DMS79 (cell line): ENCODE measurements at places on chromosomes 3 and 15.

DNA sequence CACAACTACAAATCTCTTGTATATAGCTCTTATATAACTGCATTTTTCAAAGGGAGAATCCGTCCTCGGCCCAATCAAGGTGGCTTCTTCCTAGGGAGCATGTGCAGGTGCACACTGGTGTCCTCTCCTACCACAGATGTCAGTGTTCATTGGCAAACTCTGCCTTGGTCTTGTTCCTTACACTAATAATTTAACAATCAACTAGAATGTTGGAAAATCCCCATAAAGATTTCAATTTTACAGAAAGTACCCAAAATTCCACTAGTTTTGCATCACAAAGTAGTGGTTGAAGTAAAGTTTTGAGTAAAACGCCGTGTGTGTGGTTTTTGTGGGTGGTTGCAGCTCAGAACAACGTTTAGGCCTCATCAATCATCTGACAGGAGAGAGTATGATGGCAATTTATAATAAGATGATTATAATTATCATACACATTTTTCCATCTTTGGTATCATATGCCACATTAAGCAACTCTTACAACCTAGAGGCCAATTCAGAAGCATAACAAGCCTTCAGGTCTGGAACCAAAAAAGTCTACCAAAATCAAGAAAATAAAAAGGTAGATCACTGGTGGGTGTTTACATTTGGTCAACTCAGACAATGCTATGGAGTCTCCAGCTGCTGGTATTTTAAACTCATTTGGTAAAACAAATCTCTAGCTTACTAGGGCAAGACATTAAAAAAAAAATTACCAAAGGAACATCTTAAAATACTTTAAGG is 128.9 kb upstream of the BHLHE40 start:
- no peak for DNase-seq

GRCh38 chr3:66395635-66396034 is 105.2 kb downstream of the LRIG1 start:
- DNase-seq = no peak

DNA sequence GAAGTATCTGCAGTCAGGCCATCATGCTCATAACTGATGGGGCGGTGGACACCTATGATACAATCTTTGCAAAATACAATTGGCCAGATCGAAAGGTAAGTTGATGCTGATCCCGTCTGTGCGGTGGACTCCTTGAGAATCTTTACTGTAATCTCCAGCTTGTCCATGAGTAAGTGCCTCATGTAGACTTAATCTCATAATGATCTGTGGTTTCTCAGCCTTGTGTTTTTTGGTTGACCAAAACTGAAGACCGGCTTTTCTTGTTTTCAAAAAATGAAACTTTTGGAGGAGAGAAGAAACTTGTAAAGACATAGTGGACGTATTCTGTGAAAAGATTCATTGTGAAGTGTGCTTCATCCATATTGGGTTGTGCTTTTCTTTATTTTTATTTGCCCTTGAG is 285.7 kb downstream of the LRTM1 start:
- DNase-seq = no peak

DNA sequence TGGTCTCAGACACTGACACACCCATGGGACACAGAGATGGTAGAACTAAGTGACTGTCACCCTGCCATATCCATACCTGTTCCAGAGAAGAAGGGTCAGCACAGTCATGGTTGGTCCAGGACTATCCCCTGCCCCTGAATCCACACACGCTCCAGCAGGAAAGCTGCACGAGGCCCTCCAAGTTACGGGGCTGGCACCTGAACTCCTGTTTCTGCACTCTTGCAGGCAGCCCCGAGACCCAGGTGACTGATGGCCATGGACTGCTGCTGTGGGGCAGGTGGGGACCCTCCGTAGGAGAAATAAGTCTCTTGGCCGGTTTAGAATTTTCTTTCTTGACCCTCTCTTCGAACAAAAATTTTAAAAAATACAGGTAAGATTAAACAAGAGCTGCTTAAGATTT is 30.6 kb downstream of the CHDH start:
- DNase-seq = no peak

GRCh38 chr3:197562398-197563251 is 6.9 kb upstream of the BDH1 start:
- DNase-seq = no peak

DNA sequence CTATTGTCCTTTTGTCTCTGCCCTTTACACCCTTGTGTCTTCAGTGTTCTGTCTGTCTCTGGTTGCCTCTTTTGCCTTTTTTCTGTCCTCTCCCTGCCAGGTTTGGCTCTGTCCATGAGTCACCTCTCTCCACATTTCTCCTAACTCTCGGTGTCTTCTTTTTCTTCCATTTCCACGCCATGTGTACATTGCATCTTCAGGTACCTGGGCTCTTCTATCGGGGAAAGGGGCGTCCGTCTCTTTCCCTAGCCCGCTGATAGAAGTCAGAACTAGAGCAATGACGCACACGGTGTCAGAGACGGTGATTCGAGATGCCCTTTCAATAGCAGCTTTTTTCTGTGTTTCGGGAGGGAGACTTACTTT is 641 bp downstream of the OPA1 start:
- DNase-seq = peak; percentile 38

- DNase-seq = no peak
These were observed 295.0 kb upstream of the MDFIC2 start for GRCh38 chr3:70607469-70607868.
